Pons (tissue), 1 donor: ENCODE measurements at places on chromosomes 3 and 15.

GRCh38 chr3:144822671-144823070, 851.0 kb downstream of the DIPK2A start:
- DNase-seq = no peak

DNA sequence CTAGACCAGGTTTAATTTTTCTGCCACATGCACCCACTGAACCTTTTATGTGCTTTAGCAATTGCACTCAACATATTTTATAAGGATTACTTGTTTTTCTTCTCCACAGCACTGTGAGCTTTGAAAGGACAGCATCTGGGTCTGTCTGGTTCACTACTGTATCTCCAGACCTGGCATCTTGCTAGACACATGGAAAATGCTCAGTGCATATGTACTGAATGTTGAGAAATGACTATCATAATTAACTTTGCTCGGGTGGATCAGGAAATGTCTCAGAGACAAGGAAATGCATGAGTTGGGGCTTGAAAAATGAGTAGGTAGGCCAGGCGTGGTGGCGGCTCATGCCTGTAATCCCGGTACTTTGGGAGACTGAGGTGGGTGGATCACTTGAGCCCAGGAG, 40.2 kb downstream of the DOCK3 start:
- no peak for DNase-seq

DNA sequence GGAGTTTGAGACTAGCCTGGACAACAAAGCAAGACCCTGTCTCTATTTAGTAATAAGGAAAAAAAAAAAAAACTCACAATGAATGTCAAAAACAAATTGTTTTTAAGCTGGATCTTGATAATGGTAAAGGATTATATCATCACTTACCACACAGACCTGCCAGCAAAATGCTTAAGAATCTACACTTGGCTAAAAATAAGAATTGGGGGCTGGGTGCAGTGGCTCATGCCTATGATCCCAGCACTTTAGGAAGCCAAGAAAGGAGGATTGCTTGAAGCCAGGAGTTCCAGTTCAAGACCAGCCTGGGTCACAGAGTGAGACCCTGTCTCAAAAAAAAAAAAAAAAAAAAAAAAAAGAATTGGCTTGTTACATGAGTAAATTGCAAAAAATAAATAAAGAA, 31.0 kb downstream of the ACAP2 start:
- DNase-seq = no peak

GRCh38 chr15:70625438-70625837, 137.9 kb downstream of the UACA start:
- DNase-seq = peak; percentile 51

GRCh38 chr15:90860942-90861675, 7.3 kb upstream of the FURIN start:
- DNase-seq = no peak

DNA sequence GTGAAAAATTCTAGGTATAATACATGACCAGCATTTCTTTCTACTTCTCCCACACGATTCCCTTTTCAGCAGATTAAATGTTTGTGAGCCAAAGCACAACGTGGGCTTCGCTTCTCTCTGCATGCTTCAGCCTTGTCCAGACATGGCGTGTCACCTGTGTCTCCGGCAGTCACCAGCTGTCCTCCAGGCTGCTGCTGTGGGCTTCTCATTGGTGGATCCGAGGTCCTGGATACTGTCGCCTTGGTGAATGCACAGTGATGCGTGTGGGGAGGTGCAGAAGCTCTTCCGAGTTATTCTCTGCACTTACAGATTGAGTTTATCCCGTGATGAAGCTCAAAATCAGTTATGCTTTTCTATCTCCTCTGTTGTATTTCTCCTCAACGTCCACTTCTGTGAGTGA, 23.0 kb upstream of the GOLGA8J start:
- DNase-seq = no peak

- DNase-seq = no peak
Measured at GRCh38 chr3:149479621-149480325, 5.3 kb downstream of the TM4SF4 start.

DNA sequence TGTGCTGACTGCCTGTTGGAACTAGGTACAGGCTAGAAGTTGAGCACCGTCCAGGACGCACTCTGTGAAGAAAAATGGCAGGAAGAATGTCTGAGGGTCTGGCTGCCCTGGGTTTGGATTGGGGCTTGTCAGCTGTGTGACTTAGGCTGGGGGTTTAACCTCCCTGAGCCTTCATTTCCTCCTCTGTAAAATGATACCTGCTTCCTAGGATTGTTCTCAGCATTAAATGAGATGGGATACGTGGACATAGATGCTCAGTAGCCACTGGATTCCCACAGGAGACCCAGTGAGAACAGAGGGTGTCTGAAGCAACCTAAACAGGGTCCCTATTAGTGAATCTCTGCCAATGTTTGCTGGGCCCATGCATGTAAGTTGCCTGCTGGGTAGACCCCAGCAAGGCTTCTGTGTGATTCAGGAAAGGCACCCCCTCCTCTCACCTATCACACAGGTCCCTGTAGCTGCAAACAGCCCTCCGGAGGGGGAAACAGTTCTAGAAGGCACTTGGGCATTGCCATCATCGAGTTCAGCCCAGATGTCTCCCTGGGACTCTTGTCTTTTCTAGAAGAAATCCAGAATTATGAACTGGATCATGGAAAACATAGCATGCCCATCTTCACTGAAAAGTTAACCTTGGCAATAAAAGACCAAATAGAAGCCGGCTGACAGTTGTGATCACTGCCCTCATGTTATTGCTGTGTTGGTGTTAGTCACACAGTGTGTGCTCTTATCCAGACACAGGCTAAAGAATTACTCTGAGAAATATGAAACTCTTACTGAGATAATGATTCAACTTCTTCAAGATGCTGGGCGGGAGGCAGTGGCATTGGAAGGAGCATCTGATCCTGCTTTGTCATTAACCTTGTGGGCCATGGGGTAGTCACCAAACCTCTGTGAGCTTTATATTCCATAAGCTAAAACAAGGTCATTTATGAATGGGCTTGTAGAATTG, 64.5 kb downstream of the SMAD6 start:
- no peak for DNase-seq

- no peak for DNase-seq
Measured at GRCh38 chr3:29708884-29709283, 428.0 kb downstream of the RBMS3 start.

DNA sequence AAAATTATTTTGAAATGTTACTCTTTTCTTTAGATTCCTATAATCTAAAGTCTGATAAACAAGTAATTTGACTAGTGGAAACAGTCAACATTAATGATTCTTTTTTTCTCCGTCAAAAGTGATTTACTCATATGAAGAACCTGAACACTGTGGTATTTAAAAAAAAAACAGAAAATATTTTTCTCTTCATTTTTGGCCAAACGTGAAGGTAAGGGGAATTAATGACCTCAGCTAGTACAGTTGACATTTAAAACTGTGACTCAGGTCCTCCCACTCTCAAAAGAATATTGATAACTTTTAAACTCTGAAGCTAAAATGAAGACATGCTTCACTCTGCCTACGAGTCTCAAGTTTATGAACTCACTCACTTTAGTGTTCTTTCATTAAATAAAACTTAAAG, 34.5 kb downstream of the TIGIT start:
- DNase-seq = no peak

GRCh38 chr3:5022187-5022965, 43.1 kb downstream of the BHLHE40 start:
- DNase-seq = no peak

DNA sequence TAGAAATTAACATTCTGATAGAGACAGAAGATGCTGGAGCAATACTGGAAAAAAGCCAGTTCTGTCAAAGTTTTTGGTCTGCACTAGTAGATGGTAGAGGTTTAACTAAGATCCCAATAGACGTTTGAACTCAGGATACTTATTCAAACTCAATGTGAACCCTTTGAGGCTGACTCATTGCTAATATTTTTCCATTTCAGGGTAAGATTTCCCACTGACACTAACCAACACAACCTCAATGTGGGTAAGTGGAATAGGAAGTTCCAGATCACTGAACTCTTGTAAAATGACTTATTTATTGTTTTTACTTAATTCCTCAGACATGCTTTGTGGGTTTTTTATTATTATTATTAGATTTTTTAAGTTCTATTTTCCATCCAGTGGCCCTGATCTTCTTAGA, 1024.8 kb downstream of the EPHA3 start:
- no peak for DNase-seq

DNA sequence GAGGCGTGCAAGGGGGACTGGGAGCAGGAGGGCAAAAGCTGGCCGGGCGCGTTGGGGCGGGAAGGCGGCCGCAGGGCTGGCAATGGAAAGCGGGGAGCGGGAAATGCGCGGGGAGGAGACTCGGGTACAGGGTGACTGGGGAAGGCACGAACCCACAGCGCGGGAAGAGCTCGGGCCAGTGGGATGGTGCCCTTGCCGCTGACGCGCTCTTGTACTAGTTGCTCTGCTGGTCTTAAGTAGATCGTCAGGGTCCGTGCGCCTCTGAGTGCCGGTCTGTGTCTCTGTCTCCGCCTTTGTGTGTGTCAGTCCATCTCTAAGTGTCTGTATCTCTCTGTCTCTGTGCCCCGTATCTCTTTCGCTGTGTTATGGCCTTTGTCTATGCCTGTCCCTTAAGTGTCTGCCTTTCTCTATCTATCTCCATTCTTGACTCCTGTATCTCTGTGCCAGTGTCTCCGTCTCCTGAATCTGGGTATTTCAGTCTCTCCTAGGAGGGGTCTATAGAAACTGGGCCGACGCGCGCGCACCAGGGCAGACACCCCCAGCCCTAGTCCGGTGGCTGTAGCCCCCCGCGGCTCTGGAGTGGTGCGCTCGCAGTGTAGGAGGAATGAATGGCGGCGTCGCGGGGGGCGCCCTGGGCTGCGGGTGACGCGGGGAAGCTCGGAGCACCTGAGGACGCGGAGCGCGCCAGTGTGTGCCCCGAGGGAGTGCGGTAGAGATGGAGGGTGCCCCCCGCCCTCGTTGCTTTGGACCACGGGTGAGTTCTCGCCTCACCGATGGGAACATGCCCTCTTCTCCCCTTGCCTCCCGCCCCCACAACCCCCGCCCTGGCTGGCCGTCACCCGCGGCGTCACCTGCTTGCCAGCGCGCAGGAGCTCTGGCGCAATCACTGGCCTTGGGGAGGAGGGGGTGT, 756 bp upstream of the CAMK2N2 start:
- DNase-seq = no peak

GRCh38 chr3:188719545-188719944, 452.2 kb upstream of the TPRG1 start:
- DNase-seq = no peak

- no peak for DNase-seq
Measured at GRCh38 chr3:22594990-22595389, 608.1 kb upstream of the UBE2E2 start.

DNA sequence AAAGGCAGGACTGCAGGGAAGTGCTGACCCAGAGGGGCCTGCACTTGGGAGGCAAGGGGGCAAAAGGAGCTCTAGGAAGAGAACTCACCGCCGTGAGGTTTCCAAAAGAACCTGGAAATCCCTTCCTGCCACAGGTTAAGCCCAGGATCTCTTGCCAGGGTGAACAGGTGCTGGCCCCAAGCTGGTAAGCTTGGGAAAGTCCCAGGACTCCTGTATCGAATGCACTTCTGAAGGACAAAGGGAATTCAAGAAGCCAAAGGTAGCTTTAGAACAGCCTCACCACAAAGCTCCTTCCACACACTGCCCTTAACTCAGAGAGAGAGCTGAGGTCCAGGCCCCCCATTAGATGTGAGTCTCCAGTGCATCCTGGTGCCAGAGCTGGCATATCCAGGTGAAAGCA, 11.9 kb upstream of the SKIC8 start:
- no peak for DNase-seq

- DNase-seq = no peak
Measured at GRCh38 chr3:132368962-132369361, 48.3 kb upstream of the DNAJC13 start.

GRCh38 chr15:63891079-63891767, 57.5 kb upstream of the HERC1 start:
- DNase-seq = peak; percentile 84

GRCh38 chr15:39282663-39283208, 298.1 kb upstream of the THBS1 start:
- no peak for DNase-seq

- DNase-seq = no peak
Measured at GRCh38 chr3:3737531-3737930, 61.7 kb upstream of the LRRN1 start.

GRCh38 chr3:123110976-123111615, 44.3 kb downstream of the PDIA5 start:
- no peak for DNase-seq

- no peak for DNase-seq
Measured at GRCh38 chr3:188151438-188151837, 2.5 kb upstream of the LPP start.

GRCh38 chr3:24812116-24812515, 317.5 kb upstream of the THRB start:
- no peak for DNase-seq

GRCh38 chr3:123605789-123606234, 21.0 kb upstream of the HACD2 start:
- DNase-seq = no peak

DNA sequence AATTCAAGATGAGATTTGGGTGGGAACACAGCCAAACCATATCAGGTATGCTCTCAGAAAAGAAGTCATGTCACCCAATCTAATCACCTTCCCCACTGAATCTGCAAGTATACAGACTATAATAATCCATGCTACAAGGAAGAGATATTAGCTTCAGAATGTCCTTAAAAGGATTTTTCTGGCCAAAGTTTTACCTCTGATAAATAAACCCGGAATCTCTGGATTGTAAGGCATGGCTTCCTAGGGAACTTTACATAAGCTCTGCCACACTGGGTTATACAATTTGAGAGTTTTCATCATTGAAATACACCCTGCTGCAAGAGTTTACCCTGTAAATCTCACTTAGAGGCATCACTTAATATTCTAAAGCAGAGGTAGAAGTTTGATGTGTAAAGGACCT, 330.5 kb upstream of the KCNMB2 start:
- DNase-seq = no peak

- DNase-seq = no peak
Measured at GRCh38 chr3:128814519-128815317, 64.7 kb upstream of the ACAD9 start.
